ENCODE measurements at places on chromosomes 5 and 9.

DNA sequence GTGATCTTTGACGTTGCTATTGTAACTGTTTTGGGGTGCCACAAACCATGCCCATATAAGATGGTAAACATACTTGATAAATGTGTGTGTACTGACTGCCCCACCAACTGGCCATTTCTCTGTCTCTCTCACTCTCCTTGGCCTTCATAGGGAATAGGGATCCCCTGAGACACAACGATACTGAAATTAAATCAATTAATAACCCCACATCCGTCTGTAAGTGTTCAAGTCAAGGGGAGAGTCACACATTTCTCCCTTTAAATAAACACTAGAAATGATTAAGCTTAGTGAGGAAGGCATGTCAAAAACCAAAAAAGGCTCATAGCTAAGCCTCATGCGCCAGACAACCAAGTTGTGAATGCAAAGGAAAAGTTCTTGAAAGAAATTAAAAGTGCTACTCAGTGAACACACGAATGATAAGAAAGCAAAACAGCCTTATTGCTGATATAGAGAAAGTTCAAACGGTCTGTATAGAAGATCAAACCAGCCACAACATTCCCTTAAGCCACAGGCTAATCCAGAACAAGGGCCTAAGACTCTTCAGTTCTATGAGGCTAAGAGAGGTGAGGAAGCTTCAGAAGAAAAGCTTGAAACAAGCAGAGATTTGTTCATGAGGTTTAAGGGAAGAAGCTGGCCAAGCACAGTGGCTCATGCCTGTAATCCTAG is 111.1 kb downstream of the UGCG start:
- no peak for DNase-seq

DNA sequence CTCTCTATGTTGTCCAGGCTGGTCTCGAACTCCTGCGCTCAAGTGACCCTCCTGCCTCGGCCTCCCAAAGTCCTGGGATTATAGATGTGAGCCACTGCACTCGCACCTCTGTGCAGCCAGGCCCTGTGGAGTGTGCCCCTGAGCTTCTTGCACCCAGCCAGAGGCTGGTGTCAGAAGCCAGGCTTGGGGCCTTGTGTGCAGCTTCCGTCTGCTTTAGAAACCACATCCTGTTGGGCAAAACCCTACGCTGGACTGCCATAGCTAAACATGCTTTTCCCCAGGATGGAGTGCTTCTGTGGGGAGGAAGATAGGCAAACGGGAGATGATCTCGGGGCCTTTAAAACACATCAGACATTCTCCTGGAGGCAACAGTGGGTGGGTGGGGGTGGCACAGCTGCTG is 40.1 kb downstream of the PRRT1B start:
- DNase-seq: peak; percentile 33

DNA sequence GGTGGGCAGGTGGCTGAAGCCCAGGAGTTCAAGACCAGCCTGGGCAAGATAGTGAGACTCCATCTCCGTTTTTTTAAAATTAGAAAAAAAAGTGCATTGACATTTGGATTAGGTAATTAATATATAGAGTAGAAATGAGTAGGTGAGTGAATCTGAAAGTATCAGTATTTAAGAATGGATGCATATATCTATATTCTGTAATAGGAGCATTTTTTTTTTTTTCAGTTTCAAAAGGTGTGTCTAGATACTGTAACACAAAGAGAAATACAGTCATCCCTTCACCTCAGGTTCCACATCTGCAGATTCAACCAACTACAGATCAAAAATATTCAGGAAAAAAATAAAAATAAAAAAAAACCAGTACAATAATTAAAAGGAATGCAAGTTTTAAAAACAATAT is 50.8 kb downstream of the RBM27 start:
- no peak for DNase-seq

DNA sequence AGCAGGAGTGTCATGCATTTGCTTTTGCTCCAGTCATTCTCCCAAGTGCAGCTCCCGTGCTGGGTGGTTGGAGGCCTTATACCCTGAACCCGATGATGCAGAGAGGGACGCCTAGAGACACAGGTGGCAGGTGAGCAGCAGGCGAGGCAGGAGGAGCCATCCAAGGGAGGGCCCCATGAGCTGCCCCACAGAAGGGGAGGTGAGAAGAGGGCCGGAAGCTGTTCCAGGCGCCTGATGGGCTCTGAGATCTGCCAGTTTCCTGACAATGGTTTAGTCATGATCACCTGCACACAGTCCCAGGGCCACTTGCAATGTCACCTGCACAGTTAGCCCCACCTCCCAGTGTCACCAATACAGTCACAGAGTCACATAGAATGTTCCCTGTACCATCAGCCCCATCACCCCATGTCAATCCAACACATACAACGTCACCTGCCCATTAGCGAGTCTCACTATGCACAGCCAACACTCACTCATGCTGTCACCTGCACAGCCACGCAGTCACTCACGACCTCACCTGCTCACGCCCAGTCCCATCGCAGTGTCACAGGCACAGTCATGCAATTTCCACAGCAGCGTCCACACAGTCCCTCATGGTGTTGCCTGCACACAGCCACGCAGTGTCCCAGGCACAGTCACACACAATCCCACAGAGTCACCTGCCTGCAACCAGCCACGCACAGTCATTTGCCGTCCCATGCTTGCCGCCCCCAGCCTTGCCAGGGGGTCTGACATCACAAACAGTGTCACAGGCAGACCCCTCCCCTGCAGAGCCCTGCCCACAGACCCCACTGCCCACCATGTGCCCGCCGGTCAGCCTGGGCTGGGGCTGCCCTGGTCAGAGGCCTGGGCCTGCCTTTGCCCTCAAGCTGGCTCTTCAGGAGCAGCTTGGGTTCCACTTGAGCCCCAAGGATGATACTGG is 113.4 kb downstream of the LHX2 start:
- no peak for DNase-seq

DNA sequence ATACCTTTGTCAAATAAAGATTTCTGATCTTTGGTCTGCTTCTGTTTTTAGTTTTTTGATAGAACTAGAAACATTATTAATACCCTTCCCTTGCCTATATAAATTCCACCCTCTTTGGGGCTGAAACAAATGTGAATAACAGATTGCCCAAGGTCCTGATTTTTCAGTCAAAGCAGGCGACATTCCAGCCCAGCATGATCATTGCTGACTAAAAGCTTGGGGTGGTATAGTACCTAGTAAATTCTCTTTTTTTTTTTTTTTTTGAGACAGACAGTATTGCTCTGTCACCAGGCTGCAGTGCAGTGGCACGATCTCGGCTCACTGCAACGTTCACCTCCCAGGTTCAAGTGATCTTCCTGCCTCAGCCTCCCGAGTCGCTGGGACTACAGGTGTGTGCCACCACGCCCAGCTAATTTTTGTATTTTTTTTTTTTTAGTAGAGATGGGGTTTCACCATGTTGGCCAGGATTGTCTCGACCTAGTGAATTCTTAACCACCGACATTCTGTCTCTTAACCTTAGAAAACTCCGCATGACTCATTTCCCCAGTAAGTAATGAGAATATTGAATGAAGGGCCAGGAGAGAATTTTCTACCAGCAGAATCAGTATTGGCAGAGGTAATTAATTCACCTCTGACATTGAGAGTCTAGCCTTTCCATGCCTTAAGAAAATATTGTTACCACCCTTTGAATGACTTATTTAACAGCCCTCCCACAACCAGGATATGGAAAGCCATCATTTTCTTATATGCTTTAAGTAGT is 226.4 kb downstream of the GNA14 start:
- DNase-seq: no peak

DNA sequence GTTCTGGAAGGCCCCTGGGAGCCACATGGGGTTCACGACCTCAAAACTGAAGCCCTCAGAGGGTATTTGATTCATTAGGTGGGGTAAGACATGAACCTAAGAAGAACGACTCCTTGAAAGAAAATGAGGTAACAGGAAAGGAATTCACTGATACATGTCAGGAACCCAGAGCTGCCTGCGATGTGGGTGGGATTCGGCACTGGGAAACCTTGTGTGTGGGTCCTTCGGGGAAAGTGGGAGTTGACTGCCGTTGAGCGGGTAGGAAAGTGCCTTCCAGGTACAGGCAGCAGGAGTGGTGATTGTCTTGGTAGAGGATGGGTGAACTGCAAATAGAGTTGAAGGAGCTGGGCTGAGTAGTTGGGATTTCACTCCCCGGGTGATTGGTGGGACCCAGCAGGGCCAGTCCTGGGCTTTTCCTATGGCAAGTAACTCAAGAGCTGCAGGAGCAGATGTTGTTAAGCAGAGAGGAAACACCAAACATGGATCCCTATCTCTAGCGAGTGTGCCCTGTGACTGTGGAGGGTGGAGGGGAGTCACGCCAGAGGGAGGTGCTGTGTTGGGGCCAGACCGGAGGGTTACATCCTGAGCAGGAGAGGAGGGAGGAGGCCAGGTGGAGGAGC is 30.8 kb downstream of the ANKRD33B start:
- no peak for DNase-seq

DNA sequence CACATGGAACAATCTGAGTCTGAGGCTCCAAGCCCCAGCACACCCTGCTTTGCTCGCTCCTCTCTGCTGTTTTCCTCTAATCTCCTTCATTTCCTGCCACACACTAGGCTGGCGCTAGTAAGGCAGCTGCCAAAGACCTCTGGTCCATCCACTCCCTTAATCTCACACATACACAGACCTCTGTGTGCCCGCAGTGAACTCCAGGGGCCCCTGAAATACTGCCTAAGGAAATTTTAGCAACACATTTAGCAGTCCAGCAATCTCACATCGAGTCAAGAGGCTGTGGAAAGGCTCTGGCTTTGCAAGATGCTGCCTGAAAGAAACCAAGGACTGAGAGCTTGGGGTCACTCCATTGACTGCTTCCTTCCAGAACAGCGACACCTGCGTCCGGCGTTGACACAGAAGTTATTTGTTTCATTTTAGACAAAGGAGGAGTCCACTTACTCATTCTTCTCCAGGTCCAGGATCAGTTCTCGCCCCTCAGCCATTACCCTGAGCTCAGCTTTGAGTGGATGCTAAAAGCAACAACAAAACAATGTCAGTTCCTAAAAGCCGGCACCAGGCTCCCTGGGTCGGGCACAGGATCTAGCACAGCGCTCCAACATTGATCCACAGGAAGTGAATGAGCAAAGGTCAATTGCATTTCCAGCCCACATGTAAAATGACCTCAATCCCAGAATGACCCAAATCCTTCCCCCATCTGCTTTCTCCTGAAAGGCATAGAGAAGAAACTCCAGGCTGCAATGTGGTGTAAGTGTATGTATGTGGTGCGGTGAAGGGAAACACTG is 11.5 kb downstream of the ADAM19 start:
- DNase-seq: no peak

DNA sequence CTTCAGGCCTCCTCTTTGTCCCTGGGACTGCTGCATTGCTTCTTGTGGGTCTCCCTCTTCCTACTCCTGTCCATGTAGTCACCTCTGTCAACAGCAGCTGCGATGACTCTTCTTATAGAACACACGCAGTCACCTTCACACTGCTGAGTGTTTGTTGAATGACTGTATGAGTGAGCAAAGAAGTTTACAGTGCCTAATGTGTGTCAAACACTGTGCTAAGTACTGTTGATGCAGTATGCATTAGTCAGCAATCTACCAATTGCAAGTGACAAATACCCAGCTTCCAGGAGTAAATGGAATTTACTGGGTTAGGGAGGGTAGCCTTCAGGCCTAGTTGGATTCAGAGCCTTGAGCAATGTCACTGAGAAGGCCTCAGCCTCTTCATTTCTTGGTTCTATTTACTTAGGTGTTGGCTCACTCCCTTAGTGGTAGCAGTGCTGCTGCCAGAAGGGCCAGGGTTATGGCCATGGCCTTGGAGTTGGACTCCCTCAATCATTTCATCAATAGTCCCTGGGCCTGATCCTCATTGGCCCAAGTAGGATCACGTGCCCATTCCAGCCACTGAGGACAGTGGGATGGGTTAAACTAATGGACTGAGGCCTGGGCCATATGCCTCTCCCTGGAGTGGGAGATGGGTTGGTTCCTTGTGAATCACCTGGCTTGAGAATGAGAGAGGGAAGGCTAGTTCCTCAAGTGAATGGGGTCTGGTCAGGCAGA is 93.5 kb downstream of the RGS3 start:
- no peak for DNase-seq

DNA sequence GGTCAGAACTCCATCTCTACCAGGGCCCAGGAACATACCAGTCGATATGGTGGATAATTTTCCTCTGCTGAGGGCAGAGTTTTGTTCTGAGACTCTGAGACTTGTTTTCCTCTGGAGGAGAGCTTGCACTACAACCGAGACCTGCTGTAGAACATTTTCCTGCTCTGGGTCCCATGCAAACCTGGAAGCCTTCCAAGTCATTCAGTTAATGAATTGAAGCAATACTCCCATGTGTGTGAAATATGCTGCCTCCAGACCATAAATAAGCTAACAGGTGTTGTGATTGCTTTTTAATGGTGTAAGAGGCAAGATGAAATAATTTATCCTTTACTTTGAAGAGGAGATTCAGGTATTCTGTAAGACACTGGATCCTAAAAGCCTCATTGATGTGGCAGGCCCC is 372.8 kb downstream of the TMEM167A start:
- DNase-seq: no peak

- no peak for DNase-seq
Observed at GRCh38 chr5:158854260-158854783, 245.4 kb downstream of the EBF1 start.

DNA sequence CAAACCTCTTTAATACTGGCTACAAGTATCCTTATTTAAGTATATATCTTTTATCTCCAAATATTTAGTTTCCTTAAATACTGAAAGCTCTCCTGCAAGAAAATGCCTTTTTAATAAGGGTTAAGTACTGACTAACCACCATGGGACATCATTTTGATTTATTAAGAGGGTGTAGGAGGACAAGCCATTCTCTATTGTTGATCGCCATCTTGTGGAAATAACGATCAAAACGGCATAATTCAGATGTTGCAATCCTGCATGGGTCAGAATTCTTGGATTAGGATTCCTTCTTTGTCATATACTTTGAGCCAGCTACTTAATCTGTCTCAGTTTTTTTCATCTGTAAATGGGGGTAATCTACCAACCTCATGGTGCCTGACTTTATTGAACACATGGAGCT is 28.7 kb upstream of the C5orf46 start:
- DNase-seq: peak; percentile 4

DNA sequence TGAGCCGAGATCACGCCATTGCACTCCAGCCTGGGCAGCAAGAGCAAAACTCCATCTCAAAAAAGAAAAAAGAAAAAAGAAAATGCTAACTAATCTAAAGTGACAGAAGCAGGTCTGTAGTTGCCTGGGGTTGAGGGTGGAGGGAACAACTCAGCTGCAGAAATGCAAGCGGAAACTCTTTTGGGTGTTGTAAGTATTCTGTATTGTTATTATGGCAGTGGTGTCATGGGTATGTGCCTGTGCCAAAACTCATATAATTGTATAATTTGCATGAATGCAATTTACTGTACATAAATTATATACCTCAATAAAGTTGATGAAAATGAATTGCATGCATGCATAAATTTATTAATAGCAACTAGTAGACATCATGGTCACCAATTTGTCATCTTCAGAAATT is 23.0 kb upstream of the RPS23 start:
- no peak for DNase-seq

Data from OCI-LY7 (cell line).